ENCODE measurements at places on chromosomes 16 and 17. TPM values are rescaled to one million over a fixed set of nuclear protein-coding genes. Genes with fewer than 3 reads are reported as not detected.

Gene RNF157
- not detected for total RNA-seq

Gene TNFRSF17
- not detected for total RNA-seq

Gene KRTAP16-1
- total RNA-seq, result not detected

DNA sequence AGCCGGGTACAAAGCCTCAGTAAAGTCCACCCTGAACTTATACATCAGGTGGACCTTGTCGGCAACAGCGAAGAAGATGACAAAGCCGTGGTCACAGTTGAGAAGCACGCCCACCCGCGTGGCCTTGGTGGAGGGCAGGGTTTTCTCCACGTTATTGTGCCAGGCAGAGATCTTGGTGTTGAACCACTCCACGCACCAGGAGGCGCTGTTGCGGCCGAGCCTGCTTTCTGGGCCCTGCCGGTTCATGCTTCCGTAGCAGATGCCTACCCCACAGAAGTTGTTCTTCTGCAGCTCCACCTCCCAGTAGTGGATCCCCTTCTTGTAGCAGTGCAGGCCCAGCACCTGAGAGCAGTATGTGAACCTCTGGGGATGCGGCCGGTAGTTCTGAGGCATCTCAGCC, 22.1 kb downstream of the TRIM25 start:
- DNase-seq, result no peak

Gene TSNAXIP1
- total RNA-seq, result 0.13 TPM

- peak; percentile 62 for DNase-seq
These were observed 14.8 kb downstream of the PDP2 start for GRCh38 chr16:66894948-66895688.

DNA sequence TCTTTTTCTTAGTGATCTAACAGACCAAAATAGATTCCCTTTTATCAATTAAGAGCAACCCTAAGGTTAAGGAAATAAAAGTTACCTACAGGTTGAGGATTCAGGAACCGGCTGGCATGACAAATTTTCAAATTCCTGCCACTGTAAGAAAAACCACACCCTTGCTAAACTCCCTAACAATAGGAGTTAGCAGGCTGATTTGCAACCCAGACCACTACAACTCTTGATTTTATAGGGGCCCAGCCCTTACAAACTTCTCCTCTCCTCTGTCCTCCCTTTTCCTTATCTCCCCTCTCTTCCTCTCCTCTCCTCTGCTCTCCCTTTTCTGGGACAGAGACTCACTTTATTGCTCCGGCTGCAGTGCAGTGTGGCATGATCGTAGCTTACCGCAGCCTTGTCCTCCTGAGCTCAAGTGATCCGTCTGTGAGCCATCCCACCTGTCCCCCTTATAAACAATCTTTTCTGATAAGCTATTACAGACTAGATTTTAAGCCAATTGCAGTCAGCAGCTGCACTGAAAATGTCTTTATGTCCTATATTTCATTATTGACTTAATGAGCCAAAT, 418.9 kb downstream of the CDH8 start:
- DNase-seq, result no peak

DNA sequence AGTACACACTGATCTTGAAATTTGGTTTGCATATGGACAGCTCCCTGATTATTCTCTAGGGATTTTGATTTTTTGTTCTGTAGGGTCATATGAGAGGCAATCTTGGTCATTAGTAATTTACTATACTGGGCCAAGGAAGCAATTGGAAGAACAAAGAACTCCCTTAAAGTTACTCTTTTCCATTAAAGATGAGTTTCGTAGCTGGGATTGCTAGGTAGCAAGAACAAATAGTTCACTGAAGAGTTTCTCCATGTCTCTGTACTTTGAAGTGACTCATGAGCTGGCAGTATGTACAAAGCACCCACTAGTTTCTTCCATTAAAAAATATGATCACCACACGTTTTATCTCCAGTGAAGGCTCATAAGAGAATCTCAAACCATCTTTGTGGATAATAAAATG, 6.2 kb upstream of the BCAS3 start:
- DNase-seq, result peak; percentile 1

- DNase-seq, result no peak
These were observed 15.0 kb downstream of the PPY start for GRCh38 chr17:43927060-43927864.

DNA sequence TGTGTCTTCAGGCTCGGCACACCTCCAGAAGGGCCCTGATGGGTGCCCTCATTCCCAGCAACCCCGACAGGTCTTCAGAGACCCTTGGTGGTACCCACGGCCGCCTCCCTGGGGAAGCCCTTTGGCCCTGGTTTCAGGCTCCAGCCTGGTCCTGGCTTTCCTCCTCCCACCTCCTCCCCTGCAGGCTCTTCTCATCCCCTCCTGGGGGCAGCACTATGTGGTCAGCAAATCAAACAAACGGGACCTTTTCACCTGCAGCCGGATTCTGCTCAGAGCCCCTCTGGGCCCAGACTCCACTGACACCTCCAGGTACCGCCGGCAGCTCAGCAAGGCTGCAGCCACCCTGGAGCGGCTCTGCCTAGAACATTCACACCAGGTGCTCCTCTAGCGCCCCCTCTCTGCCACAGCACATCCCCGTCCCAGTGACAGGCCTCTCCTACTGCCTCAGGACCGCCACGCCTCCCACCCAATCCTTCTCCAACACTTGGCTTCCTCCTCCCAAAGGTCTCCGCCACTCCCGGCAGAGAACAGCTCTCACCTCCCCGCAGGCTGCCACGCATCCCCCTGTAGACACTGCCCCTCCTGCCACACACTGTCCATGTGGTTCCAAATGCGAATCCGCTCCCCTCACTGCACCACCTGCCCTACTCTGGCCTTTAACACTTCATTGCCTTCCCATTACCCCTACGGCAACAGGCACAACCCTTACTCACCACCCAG, 12.0 kb downstream of the CORO7 start:
- DNase-seq, result peak; percentile 43

Gene UNC13D
- total RNA-seq, result 17.0 TPM

DNA sequence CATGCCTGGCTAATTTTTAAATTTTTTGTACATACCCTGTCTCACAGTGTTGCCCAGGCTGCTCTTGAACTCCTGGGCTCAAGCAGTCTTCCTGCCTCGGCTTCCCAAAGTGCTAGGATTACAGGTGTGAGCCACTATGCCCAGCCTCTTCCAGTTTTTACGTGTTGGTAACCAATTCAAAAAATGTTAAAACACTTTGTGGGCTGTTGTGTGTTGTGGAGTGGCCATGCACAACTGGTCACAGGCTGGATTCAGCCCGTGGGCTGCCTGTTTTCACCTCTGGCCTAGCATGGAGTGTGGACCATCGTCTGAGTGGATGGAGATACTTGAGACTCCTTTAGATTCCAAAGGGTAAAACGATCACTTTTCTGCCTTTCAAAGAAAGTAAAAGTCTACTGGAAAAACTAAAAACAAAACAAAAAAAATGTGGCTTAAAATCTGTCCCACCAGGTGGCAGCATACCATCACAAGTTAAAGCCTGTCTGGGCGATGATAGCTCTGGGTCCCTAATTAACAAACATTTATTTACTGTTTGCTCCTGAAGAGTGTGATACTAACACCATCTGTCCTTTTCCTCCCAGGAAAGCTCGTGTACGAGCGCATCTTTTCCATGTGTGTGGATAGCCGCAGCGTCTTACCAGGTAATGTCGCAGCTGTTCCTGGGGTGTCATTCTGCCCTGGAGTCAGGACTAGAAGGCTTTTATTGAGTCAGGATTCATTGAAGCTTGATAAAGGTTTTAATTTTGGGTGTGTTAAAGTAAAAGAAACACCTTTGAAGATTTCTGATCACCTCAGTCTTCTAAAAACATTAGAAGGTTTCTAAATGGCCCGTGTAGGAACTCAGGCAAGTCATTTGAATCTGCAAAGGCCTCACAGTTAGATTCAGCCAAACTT, 45.8 kb downstream of the VPS35L start:
- DNase-seq, result peak; percentile 32

GRCh38 chr16:3659251-3659650, 4.8 kb downstream of the DNASE1 start:
- no peak for DNase-seq

DNA sequence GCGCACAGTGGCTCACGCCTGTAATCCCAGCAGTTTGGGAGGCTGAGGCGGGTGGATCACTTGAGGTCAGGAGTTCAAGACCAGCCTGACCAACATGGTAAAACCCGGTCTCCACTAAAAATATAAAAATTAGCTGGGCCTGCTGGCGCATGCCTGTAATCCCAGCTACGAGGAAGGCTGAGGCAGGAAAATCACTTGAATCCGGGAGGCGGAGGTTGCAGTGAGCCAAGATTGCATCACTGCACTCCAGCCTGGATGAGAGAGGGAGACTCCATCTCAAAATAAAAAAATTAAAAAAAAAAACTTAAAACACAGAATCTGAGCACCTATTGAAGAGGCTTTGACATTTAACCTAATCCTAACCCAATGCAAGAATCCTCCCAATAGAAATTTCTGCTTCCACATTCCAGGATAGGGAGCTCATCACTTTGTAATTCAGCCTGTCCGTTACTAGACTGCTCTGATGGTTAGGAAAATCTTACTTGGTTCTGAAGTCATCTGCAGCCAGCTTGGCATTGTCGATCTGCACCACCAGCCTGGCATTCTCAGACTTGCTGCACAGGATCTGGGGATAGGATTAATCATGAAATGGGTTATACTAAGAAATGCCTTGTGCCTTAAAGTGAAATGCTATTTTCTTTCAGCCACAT, 2.1 kb downstream of the KRT33B start:
- peak; percentile 71 for DNase-seq

Gene TBC1D26
- total RNA-seq, result not detected

DNA sequence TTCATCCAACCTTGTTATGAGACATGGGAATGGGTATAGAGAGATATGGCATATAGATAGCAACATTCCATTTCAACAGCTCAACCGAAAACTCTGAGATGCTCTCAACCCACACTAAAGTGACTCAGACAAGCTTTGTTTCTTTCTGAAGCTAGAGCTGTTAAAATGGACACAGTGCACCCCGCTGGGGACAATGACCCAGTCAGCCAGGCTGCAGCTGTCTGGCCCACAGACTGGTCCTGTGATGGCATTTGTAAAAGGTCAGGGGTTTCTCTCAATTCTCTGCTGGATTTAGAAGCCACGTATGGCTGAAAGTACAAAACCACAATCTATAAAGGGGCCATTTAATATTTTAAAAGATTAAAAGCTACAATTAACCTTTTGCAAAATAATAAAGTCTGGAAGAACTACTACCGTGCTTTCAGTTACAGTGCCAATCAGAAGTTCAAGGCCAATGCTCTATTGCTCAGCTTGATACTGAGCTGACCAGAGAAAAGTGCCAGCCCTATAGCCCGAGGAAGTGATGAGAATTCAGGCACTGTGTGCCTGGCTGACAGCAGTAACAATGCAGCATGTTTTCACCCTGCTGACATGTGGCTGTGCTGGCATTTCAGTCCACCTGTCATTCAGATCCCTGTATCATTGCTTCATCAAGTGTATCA, 60.2 kb downstream of the TEX2 start:
- peak; percentile 64 for DNase-seq

DNA sequence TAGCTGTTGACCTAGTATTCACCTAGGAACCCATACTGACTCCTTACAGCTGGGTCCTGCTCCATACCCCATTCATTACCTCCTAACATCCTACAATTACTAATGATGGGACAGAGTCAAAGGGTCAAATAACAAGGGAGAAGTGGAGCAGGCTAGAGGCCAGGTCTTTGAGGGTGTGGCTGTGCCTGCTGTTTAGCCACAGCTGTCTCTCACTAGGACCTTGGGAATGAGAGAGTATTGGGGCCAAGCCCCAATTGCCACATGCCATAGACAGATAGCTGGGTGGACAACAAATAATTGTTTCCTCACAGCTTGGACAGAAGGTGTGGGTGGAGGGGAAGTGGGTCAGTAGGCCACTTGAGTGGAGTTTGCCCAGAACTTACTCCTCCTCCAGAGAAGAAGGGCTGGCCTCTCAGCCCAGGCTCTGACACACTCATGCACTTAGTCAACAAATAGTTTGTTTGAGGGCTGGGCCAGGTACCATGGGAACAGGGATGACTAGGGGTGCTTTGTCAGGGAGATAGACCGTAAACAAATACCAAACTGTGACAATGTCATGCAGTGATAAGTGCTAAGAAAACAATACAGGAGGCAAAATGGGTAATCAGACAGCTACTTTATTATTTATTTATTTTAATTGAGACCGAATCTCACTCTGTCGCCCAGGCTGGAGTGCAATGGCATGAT, 10.2 kb upstream of the CENPT start:
- peak; percentile 99 for DNase-seq

Gene CDK3
- total RNA-seq, result 1.3 TPM

DNA sequence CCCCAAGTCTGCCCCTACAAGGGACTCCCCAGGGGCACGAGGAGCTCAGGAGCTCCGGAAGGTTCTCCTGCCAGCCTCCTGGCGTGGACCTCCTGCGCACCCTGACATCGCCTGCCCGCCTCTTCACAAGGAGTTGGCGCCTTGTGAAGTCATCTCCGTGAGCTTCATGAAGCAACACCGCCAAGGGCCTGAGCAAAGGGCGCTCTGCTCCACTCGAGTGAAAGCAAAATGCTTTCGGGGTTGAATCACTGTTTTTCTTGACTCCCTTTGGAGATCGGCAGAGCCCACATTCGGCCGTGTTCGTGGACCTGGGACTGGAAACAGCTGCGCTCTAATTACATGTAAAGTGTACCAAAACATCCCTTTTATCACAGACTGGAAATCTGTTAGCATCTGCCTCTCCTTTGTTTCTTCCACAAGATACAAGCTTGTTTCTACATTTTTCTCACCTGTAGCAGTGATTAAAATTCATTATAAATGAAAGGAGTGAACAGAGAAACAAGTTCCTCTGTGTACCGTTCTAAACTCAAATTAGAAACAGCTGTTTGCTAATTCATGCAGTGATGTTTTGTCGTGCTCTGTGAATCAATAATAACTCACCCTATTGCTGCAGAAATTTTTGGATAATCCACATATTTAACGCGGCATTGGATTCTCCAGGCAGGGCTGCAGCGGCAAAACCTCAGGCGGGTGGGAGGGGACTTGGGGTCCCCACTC, 203.3 kb downstream of the ZNF423 start:
- DNase-seq, result no peak

- no peak for DNase-seq
These were observed 7.1 kb upstream of the RHBDL3 start for GRCh38 chr17:32258383-32259140.

DNA sequence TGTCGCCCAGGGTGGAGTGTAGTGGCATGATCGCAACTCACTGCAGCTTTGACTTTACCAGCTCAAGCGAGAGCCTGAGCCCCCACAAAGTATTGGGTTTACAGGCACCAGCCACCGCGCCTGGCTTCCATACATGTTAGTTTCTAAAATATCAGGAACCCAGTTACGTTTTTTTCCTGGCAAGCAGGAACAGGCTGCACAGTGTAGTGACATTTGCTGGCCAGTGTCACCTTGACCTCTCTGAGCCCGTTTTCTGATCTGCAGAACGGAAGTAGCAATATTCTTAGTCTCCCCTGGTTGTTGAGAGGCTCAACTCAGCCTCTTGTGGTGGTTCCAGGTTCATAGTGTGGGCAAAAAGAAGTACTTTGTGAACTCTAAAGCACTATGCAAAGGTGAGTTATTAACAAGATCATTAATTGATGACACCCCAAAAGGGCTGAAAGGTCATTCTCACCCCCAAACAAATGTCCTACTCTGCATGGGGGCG, 15.6 kb downstream of the IGF2BP1 start:
- no peak for DNase-seq

GRCh38 chr17:36071751-36072150, 7.7 kb downstream of the CCL18 start:
- no peak for DNase-seq
